ENCODE measurements at places on chromosomes 5 and 9.

GRCh38 chr5:106875591-106876297 lies 795.0 kb downstream of the EFNA5 start:
- H3K4me1 ChIP-seq, result no peaks in the 10 kb centered on the region
- no peaks in the 10 kb centered on the region for H3K27me3 ChIP-seq
- H3K4me3 ChIP-seq, result no peak overlapping the region
- DNase-seq, result no peak
- H3K27ac ChIP-seq, result no peak overlapping the region

DNA sequence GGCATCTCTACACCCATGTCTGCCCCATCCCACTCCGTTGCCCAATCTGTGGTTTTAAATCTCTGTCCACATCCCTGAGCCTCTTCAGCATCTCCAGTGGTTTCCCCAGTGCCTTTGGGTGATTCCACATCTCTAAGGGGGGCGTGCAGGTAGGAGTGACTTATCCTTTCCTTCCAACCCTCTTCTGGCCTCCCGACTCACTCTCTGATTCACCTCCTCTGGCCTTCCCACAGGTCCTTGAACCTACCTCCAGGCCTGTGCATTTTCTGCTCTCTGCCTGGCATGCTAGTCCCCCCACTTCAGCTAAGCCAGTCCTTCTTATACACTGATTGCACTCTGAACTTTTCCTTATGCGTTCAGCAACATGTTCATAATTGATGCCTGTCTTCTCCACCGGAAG lies 99.0 kb downstream of the RALGPS1 start:
- H3K27ac ChIP-seq, result no peak overlapping the region
- H3K36me3 ChIP-seq, result no peaks in the 10 kb centered on the region
- H3K27me3 ChIP-seq, result no peaks in the 10 kb centered on the region
- no peak for DNase-seq
- H3K4me3 ChIP-seq, result no peak overlapping the region

DNA sequence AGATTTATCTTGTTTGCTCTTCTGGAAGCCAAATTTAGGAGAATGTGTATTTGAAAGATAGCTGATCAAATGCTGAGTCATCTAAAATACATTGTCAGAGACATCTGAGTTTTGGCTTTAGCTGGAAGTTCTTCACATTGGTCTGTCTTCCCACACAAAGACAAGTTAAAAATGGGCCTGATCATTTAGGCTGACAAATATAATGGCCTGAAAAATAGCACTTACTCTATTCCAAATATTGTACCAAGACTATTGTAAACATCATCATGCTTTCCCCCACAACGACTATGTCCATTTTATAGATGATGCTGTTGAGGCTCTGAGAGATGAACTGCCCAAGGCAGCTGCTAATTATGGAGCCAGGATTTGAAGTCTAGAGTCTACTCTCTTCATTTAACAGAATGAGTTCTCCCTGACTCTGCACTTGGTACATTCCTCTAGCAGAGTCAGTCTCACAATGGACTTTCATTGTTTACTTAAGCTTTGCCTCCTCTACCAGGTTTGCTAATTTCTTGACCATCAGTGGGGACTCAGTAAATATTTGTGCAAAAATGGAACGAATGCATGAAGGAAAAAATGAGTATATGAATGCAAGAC lies 619.4 kb upstream of the KLF4 start:
- no peak for DNase-seq
- no peak overlapping the region for H3K27ac ChIP-seq
- H3K36me3 ChIP-seq, result no peaks in the 10 kb centered on the region
- H3K4me3 ChIP-seq, result no peak overlapping the region
- H3K27me3 ChIP-seq, result no peaks in the 10 kb centered on the region

GRCh38 chr9:110188991-110189390 lies 19.0 kb downstream of the C9orf152 start:
- no peaks in the 10 kb centered on the region for H3K36me3 ChIP-seq
- no peak overlapping the region for H3K4me3 ChIP-seq
- no peak overlapping the region for H3K27ac ChIP-seq

- no peak for DNase-seq
These were observed 55.6 kb downstream of the NACC2 start for GRCh38 chr9:136039488-136039887.

Measured in kidney (tissue), 22 donors.